Aorta (tissue), 5 donors: ENCODE measurements at places on chromosomes 4 and X. TPM values are rescaled to one million over a fixed set of nuclear protein-coding genes. Genes with fewer than 3 reads are reported as not detected.

BEX3 gene
- total RNA-seq = 83.7 TPM

GRIA2 gene
- 23.5 TPM for total RNA-seq

ALPK1 gene
- 36.7 TPM for total RNA-seq

TLR3 gene
- total RNA-seq = 6.2 TPM

NEXMIF gene
- 4.1 TPM for total RNA-seq

RHOXF2B gene
- not detected for total RNA-seq

XPNPEP2 gene
- 3.3 TPM for total RNA-seq

TRPC5OS gene
- total RNA-seq = not detected

OPRPN gene
- not detected for total RNA-seq

SOWAHD gene
- 1.3 TPM for total RNA-seq

FAM47A gene
- total RNA-seq = not detected

DNA sequence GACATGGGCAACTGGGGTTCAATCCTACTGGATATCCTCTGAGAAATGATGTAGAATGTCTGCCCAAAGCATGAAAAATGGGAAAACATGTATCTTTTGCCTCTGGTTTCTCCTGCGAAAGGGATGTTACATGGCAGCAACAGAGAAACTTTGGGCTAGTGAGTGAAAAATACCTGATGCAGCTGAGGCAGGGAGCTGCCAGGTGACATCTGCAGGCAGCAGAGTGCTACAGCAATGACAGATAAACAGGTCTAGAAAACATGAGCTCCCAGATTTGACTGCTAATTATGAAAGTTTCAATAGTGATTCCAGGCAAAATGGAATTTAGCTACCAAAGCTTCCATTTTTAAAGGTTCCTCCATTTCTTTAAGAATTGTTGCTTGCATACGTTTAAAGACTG lies 4.8 kb upstream of the CXCL1 start:
- no peaks in the 10 kb centered on the region for H3K4me1 ChIP-seq
- H3K27me3 ChIP-seq = no peaks in the 10 kb centered on the region

GRCh38 chr4:148164557-148164956 lies 277.7 kb downstream of the NR3C2 start:
- H3K36me3 ChIP-seq = no peaks in the 10 kb centered on the region
- H3K4me3 ChIP-seq = no peak overlapping the region
- DNase-seq = no peak
- H3K4me1 ChIP-seq = no peaks in the 10 kb centered on the region
- no peaks in the 10 kb centered on the region for H3K27me3 ChIP-seq

GRCh38 chr4:5942947-5943346 lies 50.1 kb upstream of the CRMP1 start:
- no peak overlapping the region for H3K4me3 ChIP-seq
- no peak for DNase-seq
- no peaks in the 10 kb centered on the region for H3K27me3 ChIP-seq
- no peaks in the 10 kb centered on the region for H3K36me3 ChIP-seq
- H3K27ac ChIP-seq = no peak overlapping the region

DNA sequence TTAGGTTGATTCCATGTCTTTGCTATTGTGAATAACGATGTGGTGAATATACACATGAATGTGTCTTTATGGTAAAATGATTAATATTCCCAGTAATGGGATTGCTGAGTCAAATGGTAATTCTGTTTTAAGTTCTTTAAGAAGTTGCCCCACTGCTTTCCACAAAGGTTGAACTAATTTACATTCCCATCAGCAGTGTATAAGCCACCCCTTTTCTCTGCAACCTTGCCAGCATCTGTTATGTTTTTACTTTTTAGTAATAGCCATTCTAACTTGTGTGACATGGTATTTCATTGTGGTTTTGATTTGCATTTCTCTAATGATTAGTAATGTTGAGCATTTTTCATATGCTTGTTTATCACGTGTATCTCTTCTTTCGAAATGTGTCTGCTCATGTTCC lies 503.3 kb downstream of the PCDH18 start:
- H3K36me3 ChIP-seq = no peaks in the 10 kb centered on the region
- no peaks in the 10 kb centered on the region for H3K27me3 ChIP-seq
- no peak overlapping the region for H3K4me3 ChIP-seq
- H3K27ac ChIP-seq = no peak overlapping the region
- no peaks in the 10 kb centered on the region for H3K4me1 ChIP-seq
- DNase-seq = no peak

DNA sequence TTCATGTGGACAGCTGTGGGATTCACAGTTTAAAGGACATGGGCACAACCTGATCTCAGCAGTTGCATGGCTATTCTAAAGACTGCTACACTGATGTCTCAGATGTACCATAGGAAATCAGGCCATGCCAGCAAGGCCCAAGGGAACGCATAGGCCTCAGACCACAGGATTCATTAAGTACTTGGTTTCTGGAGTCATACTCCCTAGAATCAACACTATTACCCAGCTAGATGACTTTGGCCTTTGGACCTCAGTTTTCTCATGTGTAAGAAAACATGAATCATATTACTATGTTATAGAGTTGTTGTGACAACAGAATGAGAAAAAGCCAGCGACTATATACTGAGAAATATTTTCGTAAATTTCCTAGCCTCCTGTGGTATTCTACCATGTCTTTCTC lies 67.9 kb downstream of the NHS start:
- H3K27me3 ChIP-seq = no peaks in the 10 kb centered on the region
- no peaks in the 10 kb centered on the region for H3K4me1 ChIP-seq
- DNase-seq = no peak
- no peaks in the 10 kb centered on the region for H3K36me3 ChIP-seq
- no peak overlapping the region for H3K27ac ChIP-seq
- no peak overlapping the region for H3K4me3 ChIP-seq

- no peaks in the 10 kb centered on the region for H3K4me1 ChIP-seq
- H3K27me3 ChIP-seq = no peaks in the 10 kb centered on the region
- no peak overlapping the region for H3K4me3 ChIP-seq
- H3K36me3 ChIP-seq = no peaks in the 10 kb centered on the region
- H3K27ac ChIP-seq = no peak overlapping the region
Measured at GRCh38 chrX:150907474-150907873, 9.0 kb upstream of the CD99L2 start.

DNA sequence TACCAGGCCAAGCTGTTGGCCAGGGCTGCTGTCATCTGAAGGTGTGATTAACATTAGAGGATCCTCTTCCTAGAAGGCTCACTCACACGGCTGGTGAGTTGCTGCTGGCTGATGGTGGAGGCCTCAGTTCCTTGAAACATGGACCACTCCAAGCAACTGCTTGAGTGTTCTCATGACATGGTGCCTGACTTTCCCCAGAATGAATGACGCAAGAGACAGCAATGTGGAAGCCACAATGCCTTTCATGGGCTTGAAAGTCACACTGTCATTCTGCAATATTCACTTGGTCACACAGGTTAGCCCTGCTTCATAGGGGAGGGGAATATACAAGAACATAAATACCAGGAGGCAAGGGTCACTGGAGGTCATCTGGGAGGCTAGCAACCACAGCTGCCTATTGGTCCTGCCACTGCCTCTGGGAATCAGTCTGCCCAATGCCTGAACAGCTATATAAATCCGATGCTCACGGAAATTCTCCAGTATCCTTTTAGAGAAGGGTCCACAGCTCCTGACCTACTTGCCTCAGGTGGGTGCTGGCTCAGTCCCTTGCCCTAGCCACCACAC lies 97.1 kb upstream of the MAML3 start:
- no peak for DNase-seq
- no peak overlapping the region for H3K27ac ChIP-seq
- H3K4me1 ChIP-seq = no peaks in the 10 kb centered on the region
- no peaks in the 10 kb centered on the region for H3K36me3 ChIP-seq
- H3K4me3 ChIP-seq = no peak overlapping the region
- no peaks in the 10 kb centered on the region for H3K27me3 ChIP-seq

DNA sequence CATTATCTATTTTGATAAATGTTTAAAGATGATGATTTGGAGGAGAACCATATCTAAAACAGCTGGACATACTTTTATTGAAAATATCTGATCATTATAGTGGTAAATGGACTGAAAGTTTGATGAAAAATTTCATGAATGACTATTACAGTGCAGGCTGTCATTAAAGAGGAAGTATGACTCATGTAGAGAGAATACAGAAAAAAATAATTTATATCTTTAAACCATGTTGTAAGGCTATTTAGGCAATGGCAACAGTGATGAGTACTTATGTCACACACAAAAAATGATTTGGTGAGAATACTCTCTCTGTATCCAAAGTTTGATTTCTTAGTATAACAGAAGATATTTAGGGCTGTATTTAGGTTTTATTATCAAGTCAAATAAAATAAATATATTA lies 3.9 kb upstream of the GLRB start:
- no peak overlapping the region for H3K4me3 ChIP-seq
- H3K27ac ChIP-seq = no peak overlapping the region
- H3K27me3 ChIP-seq = no peaks in the 10 kb centered on the region
- H3K4me1 ChIP-seq = no peaks in the 10 kb centered on the region

DNA sequence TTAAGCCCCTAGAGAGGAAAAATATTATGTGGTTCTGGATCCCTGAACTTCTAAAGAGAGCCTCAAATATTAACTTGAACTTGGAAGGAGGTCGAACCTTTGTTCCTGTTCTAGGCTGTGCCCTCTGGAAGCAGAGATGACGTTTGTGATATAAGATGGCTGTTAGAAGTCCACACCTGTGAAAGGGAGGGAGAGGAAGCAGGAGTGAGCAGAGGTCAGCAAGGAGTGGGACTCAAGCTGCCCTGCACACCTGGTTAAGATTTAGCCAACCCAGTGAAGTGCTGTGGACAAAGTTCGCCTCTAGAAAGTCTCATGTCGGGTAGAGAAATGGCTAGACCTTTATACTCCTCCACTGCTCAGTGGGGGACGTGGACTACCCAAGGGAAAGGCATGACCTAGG lies 566.2 kb downstream of the MID1IP1 start:
- DNase-seq = no peak
- no peak overlapping the region for H3K27ac ChIP-seq
- no peaks in the 10 kb centered on the region for H3K4me1 ChIP-seq

DNA sequence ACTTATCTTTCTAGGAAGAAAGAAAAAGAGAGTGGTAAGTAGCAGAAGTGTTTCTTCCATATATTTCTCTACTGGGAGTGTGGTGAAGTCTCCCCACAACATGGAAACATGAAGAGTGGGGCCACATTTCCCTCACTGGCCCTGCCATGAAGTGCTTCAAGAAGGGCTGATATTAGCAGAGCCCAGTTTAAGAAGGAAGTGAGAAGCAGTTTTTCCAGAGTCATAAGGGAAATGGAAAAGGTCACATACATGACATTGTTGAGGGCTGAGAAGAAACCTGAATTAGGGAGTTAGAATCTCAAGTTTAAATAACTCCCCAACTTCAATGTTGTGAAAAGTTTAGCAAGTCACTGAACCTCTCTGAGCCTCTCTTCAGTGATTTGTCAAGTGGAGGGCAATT lies 171.9 kb upstream of the RBPJ start:
- no peak overlapping the region for H3K4me3 ChIP-seq
- no peaks in the 10 kb centered on the region for H3K36me3 ChIP-seq
- no peak for DNase-seq
- H3K4me1 ChIP-seq = no peaks in the 10 kb centered on the region
- no peak overlapping the region for H3K27ac ChIP-seq
